ENCODE measurements at places on chromosomes 5 and 9.

DNA sequence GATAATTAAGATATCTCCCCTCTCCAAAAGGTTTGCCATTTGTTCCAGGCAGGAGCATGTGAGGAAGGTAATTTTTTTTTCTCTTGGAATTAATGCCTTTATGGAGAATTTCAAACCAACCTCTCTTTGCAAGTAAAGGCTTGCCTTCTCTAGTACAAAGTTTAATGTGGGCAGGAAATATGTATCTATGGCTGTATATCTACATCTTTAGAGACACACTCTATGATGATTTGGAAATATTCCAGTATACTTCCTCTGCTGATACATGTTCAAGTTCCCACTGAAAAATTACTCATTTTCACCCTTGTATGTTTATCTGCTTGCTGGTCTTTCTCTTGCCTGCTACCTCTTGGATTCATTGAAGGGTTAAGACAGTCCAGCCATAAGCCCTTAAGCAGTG lies 83.5 kb upstream of the SEMA6A start:
- DNase-seq: no peak

GRCh38 chr5:38234737-38235136 lies 23.6 kb upstream of the EGFLAM start:
- no peak for DNase-seq

GRCh38 chr5:161548487-161549094 lies 2.1 kb upstream of the GABRB2 start:
- no peak for DNase-seq

GRCh38 chr5:140116716-140117115 lies 2.8 kb downstream of the PURA start:
- DNase-seq: no peak

DNA sequence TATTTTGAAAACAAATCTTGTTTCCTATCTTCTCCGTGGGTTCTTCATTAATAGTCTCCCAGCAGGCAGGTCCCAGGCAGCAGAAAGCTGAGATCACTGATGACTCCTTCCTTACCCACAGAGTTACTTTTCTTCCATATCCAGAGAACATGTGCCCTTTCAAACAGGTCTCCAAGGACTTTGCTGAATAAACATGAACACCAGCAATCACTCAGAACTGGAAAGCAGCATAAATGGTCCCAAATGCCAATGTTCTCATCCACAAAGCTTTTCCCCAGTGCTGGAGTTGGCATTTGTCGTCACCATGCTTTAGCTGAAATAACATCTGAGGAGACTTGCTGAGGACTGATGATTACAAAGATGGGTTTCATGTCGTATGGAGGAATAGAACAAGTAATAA lies 134.0 kb downstream of the YIPF5 start:
- no peak for DNase-seq

GRCh38 chr5:36049949-36050348 lies 16.7 kb downstream of the UGT3A2 start:
- DNase-seq: no peak

DNA sequence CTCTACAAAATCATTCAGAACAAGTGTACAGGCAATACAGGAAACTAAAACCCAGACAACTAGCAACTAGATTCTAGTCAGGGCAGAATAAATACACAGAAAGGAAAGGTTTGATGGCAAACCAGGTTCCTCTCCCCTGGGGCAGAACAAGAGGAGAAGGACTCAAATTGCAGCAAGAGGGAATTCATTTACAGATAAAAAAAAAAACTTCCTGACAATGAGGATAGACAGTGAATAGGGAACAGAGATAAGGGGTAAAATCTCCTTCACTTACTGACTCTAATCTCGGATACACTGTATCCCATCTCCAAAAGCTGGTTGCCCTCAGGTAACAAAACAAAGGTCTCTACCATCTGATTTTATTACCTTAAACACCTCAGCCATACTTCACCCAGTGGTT lies 244.0 kb downstream of the SEC61B start:
- no peak for DNase-seq

DNA sequence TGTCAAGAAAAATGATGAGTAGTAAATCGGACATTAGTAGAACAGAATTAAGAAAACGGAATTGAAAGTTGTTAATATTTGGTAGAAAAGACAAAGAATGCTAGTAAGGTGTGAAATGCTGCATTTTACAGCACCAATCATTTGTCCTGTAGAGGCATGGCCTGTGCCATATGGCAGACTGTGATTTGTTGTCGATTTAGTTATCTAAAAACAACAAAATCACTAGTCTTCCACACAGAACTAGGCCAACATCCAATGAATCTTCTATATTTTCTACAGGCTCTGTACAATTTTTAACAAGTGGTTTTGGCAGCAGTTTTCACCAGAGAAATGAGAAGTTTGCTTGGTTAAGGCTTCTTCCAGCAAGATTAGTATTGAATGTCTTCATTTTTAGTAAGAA lies 10.4 kb downstream of the HNRNPK start:
- no peak for DNase-seq

DNA sequence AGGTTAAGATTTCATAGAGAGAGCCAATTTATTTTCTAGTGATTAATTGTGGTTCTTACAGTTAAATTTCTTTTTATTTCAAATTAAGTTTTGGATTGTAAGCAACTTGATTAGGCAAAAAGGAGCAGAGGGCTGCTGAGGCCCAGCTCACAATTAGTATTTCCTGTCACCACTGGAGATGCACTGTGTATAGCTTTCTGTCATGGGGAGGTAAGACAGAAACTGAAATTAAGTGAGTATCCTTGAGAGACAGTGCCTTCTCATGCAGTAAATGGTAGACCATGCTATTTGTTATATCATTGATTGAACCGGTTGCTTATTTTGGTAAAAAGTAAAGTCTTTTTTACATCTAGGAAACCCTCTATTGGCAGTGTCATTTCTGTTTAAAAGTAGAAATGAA lies 190.7 kb downstream of the CCDC171 start:
- DNase-seq: no peak

DNA sequence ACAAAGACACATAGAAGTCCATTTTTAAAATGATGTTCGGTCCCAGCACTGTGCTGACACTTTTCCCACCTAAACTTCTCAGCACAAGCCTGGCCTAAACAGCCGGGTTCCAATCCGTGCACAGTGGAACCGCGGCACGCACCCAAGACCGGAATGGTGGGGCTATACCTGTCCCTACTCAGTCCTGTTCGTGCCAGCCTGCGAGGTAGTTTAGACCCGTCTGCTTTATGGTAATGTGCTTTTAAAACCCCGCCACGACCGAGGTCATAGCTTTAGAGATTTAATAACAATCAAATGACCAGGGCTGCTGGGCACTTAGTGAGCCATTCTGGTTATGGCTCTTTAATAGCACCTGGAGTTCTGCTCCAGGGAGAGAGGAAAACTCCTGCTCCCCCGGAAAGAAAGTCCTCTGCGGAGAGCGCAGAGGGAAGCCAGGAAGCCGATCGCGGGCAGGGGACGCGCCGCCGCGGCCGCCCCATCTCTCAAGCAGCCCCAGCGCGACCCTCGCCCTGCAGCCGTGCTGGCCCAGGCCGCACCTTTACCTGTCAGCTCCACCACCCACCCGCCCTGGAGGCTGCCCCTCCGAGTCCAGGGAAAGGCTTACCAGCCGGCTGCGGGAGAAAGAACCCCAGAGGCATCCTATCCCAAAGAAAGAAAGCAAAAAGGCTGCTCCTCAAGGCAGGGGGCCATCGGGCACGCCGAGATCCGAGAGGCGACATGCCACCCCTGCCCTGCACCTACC lies 511 bp downstream of the ARL15 start:
- DNase-seq: peak; percentile 47

- no peak for DNase-seq
These were observed 72.3 kb upstream of the PRLR start for GRCh38 chr5:35302544-35302943.

- DNase-seq: no peak
These were observed 265.2 kb downstream of the GADD45G start for GRCh38 chr9:89869793-89870580.

DNA sequence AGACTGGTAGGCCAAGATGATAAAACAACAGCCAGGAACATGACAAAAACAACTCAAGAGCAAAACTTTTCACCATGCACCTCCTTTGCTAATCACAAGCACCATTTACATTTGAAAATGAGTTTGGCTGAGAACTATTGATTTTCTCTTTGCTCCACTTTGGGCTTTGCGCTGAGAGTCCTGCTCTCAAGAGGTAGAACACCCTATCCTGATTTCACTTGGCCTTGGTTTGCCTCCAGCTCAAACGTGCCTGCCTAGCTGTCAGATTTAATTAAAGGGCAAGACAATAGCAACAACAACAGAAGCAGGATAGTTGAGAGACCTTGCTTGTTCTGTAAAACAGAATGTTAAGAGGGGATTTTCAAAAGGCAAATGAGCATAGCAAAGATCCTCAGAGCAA lies 128.2 kb upstream of the ASTN2 start:
- no peak for DNase-seq

GRCh38 chr5:149030392-149030791 lies 32.5 kb downstream of the SH3TC2 start:
- DNase-seq: no peak

- DNase-seq: no peak
These were observed 84.0 kb downstream of the USP20 start for GRCh38 chr9:129919277-129919676.

- no peak for DNase-seq
These were observed 41.7 kb downstream of the CETN3 start for GRCh38 chr5:90367879-90368278.

GRCh38 chr5:143481697-143482531 lies 78.4 kb upstream of the NR3C1 start:
- no peak for DNase-seq

GRCh38 chr5:3598769-3599211 lies 3.2 kb downstream of the IRX1 start:
- DNase-seq: no peak

- no peak for DNase-seq
These were observed 24.4 kb upstream of the ABL1 start for GRCh38 chr9:130810609-130811136.

- DNase-seq: no peak
These were observed 285.6 kb downstream of the RASEF start for GRCh38 chr9:82777366-82777765.

DNA sequence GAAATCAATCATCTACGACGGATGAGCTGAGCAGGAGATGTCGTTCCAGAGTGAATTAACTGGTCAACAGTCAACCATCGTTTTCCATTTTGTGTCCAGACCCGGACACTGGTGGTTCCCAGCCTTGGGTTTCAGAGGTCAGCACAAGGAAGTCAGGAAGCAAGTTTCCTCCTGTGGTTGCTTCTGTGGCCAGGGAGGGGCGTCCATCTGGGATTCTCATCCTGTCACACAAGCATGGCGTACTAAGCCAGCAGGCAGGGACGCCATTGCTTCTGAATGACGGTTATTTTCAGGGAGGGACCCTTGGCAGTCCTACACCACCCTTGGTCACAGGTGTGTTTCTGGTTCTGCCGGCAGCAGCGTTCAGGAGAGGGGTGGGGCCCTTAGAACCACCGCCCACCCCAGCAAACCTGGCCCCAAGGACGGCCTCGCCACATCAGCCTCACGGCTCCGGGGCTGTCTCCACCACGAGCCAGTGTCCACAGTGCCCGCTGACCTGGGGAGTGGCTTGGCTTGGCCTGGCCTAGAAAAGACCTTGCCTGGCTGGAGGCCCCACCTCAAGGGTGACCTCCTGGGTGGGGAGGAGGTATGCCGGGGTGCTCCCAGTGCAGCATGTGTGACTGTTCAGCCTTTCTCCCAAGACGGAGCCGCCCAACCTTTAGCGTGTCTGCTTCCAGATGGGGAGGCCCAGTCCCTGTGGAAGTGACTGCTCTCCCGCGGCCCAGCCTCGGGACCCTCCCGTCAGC lies 25.2 kb downstream of the NDUFS6 start:
- DNase-seq: no peak

GRCh38 chr5:74056789-74057164 lies 430.8 kb downstream of the ARHGEF28 start:
- no peak for DNase-seq

GRCh38 chr9:73183917-73184861 lies 32.5 kb downstream of the ANXA1 start:
- DNase-seq: peak; percentile 76

DNA sequence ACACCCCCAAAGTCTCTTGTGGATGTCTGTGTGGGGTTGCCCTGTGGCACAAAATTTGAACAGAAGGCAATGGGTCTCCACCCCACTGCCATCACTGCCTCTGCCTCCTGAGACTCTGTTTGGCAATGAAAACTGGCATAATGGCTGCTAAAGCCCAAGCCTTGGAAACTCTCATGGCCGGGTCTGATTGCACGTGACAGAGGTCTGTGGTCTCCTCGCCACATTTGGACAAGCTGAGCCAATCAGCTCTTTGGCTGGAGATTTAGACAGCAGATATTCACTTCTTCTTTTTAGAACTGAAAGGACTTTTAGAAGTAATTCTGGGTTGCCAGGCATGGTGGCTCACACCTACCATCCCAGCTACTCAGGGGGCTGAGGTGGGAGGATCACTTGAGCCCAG lies 5.5 kb downstream of the GGTA1 start:
- no peak for DNase-seq

- DNase-seq: no peak
These were observed 37.8 kb downstream of the SLC46A2 start for GRCh38 chr9:112852741-112853504.

- no peak for DNase-seq
These were observed 43.4 kb downstream of the RXRA start for GRCh38 chr9:134369416-134370212.

DNA sequence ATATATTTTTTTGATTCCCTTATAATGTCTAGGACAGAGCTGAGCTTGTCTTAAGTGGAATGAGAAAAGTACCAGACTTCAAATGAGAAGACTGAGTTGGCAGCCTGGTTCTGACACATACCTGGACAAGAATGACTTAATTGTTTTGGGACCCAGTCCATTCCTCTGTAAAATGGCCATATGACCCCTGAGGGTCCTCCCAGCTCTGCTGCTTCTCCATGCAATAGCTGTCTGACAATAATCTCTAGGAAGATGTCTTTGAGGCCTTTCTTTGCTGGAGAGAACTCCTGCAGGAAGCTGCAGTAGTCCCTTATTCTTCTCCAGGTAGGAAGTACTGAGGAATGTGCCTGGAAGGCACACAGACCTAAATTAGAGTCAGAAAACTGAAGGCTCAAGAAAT lies 55.9 kb upstream of the SLIT3 start:
- no peak for DNase-seq

DNA sequence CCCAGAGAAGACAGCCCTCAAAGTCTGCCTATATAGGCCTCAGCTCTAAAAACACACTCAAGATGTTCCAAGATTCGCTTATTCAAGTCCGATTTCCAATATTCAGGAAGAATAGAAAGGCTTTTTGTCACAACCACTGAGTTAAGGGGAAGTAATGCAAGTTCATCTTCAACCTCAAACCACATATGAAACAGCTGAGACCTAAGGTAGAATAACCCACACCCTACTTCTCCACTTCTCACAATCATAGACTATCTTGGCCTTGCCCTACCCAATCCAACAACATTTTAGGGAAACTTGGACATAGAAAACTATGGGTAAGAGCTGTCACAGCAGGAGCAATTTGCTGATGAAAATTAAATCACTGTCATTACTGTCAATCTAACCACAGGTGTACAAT lies 152.0 kb upstream of the LRRTM2 start:
- no peak for DNase-seq

DNA sequence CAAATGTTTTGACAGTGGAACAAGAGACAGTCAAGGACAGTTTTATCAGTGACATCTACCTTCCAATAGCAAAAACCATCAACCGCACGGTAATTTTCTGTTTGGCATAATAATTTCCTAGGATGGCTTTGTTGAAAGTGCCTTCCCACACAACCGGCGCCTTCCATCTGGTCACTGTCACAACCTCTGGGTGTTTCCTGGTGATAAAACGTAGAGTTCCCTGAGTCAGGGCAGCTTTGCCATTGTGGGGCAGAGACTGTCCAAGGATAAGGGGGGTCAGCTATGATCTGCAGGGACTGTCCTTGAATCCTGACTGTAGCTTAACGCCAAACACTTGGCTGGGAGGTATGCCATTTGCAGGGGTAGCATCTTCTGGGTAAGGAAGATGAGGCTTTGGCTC lies 47.6 kb downstream of the GGTA1 start:
- no peak for DNase-seq

Data from Karpas-422 (cell line).